BJ (cell line): ENCODE measurements at places on chromosomes 5 and 9.

DNA sequence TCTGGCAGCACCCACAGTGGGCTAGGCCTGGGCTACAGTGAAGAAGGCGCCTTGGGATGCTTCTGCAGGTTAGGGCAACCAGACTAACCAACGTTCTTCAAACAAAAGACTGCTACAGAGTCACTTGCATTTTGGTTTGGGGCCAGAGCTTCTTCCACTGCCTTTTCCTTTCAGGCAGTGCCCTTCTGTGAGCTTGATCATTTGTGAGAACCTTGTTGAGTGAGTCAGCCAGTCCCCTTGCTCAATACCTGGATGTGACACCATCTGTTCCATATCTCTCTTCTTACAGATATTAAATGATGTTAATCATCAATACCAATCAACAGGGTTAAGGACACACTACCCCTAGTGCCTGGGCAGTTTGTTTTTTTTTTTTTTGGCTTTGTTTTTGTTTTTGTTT, 46.5 kb upstream of the VDAC1 start:
- DNase-seq, result no peak

- DNase-seq, result no peak
Measured at GRCh38 chr5:61263561-61264272, 68.3 kb upstream of the ZSWIM6 start.

- no peak for DNase-seq
Measured at GRCh38 chr5:60295423-60295822, 401.9 kb upstream of the PDE4D start.

DNA sequence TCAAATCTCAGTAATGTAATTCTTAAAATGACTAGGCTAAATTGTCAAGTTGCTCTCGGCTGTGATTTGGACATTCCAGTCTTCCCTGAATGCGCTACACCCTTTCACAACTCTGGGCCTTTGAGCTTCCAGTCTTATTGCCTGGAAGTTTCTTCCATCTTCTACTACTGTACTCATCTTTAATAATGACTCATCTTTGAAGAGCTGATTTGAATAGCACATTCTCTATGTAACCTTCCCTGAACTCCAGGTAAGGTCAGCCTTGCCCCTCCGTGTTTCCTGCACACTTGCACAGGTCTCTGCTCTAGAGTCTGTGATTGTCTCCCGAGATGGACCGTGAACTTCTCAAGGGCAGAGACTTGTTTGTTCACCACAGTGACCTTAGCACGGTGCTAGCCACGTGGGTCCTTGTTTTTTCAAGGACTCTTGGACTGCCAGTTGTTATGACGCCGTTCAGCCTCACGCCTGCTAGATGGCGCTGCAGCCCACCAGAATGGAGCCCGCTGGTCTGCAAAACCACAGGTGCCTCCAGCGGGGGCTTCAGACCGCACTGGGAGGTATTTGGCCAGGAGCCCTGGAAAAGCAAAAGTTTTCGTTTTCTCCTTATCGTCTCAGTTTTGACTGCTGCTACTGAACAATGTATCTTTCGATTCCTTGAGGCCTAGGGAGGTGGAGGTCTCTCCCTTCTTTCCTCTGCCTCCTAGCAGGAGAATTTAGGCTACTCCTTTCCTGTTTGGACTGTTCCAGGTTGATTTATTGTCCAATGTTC, 44.4 kb downstream of the SEC61B start:
- no peak for DNase-seq

- no peak for DNase-seq
Measured at GRCh38 chr5:134575316-134575715, 49.8 kb downstream of the JADE2 start.

DNA sequence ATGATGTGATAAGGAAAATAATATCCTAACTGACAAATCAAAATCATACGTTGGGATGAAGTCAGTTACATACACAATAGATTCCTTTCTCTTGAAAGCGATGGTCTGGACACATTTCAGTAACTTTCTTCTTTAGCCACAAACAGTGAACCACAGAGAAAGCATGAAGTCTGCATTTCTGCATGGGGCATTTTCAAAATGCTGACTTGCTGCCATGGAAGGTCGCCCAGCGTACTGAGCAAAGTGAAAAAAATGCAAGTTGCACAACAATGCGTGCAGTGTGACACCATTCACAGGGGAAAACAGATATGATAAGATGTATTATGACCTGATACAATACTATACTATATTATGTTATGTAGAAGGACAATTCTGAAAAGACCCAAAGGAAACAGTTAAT, 146.3 kb downstream of the SNX18 start:
- DNase-seq, result peak; percentile 84
